ENCODE measurements at places on chromosomes 2 and 18. TPM values are rescaled to one million over a fixed set of nuclear protein-coding genes. Genes with fewer than 3 reads are reported as not detected.

Gene MOGAT1
- not detected for total RNA-seq

Gene NEU4
- total RNA-seq: not detected

Gene RDH14
- total RNA-seq: 14.2 TPM

Gene PLCD4
- total RNA-seq: 1.4 TPM

Gene RAB6D
- total RNA-seq: not detected

Gene MBP
- total RNA-seq: 13.1 TPM

Gene CHRNG
- not detected for total RNA-seq

Gene FOXD4L1
- 0.14 TPM for total RNA-seq
